ENCODE measurements at places on chromosomes 5 and 9.

- DNase-seq: no peak
Measured at GRCh38 chr9:78685471-78685870, 388.5 kb downstream of the PSAT1 start.

- no peak for DNase-seq
Measured at GRCh38 chr5:142322403-142322746, 2.4 kb downstream of the SPRY4 start.

- DNase-seq: no peak
Measured at GRCh38 chr9:20526500-20527319, 95.6 kb downstream of the MLLT3 start.

DNA sequence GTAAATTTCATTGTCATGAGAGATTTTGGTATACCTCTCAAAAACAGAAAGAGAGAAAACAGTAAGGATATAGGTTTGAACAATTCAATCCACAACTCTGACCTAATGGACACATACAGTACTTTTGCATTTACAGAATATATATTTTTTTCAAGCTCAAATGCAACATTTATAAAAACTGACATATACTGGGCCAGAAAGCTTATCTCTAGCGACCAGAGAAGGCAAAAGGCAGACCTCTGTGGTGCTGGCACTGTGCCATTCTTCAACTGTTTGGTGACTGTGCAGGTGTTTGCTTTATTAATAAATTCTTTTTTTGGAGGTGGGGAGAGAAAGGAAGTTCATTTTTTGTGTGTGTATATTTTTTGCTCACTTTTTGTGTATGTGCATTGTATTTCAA is 6.0 kb upstream of the PLAC8L1 start:
- no peak for DNase-seq

GRCh38 chr5:155587458-155587857 is 573.9 kb downstream of the KIF4B start:
- DNase-seq: no peak

DNA sequence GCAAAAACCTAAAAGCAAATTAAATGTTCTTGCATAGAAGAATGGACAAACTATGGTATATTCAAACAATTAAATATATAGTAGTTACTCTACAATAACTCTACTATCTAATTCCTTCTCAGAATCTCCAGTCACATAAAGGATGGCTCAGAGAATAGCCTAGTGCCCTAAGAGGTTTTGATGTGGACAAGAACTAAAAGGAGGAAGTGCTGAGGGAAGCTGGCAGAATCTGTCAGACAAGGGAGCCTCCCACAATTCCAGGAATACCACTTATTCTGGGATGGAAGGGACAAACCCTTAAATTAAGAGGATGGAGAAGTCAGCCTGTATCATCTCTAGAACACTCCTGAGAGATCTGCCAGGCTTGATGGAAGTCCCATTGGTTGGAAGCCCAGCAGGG is 30.4 kb downstream of the TNFSF8 start:
- DNase-seq: no peak

DNA sequence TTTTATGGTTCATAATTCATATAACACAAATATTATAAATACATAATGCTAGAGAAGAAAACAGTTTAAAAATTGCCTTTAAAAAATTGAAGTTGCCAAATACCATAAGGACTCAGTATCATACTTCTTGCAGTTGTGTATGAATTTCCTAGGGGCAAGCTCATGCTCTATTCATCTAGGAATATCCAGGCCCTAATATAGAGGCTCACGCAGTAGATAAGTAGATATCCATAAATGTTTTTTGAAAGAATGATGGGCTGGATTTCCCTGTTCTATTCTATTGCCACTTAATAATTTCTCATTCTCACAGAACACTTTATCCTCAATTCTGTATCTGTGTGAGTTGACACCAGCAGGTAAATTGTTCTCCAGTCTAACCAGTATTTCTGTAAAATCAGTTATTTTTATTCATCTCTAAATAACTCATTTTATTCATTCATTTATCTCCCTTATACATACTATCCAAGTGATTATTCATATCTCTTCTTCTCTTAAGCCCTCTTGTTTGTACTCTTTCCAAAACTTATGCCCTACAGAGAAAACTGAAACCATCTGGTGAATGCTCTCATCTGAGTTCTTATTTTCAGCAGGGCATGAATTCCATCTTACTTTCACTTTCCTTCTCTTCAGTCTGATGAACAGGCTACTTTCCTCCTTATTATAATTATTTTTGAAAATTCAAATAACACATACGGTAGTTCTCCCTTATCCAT is 97.1 kb downstream of the SLC44A1 start:
- peak; percentile 2 for DNase-seq

GRCh38 chr5:39498278-39498952 is 73.6 kb upstream of the DAB2 start:
- no peak for DNase-seq

DNA sequence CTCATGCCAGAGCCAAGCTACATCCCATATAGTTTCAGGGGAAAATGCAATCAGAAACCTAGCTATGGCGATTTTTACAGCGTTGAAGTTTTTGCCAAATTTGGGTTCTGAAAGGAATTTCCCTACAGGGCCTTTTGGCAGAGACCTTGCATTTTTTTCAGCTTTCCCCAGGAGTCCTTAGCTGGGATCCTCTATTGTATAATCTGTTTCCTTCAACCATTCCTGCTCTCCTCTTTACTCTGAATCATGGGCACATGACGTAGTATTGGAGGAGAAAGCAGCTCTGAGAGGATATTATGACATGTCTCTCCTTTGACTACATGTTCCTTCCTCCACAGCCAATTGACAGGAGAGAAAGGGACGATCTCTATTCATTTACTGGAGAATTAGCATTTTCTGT is 118.5 kb upstream of the ERCC6L2 start:
- no peak for DNase-seq

DNA sequence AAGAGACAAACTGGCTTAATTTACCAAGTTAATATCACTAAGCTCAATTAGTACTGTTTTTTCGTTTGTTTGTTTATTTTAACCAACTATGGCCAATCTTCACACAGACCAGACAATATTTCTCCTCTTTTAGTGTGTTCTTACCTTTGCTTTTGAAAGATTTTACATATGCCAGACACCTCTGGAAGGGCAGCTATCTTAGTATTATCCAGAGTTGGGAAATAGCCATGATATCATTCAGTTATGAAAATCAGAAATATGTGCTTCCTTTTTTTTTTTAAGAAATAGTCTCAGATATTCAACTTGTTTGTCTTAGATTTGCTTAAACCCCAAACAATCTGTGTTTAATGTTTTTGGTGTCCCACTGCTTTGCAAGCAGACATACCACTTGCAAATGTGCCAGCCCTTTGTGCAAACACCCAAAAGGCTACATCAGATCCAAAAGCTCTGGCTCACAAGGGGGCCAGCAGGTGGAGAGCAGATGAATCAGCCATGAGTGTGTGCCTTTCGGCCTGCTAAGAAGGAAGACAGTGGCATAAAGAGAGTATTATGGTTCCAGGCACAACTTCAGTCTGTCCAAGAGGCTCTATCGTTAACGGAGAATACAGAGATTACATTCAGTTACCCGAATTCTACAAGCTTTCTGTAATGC is 147.6 kb downstream of the EFNA5 start:
- no peak for DNase-seq

All from CD4-positive, alpha-beta T cell treated with Interleukin-10 for 1 hour (primary cell).